ENCODE measurements at places on chromosomes 12 and 14.
A peak's percentile ranks its signal among the peaks of the same experiment; 100 is the strongest.

DNA sequence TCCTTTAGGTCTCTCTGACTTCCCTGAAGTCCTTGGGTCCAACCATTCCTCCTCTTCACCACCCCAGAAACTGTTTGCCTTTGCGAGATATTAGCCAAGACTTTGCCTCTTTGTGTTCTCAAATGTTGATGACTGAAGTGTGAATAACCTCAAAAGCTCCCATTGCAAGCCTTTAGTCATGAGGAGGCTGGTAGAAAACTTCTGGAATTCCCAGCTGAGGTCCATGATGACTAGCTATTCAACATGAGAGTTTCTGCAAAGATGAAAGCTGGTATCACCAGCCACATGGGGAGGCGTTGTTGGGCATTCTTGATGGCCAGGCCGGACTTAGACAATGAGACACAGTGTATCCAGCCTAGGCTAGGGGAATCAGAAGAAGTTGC lies 111.7 kb downstream of the TBX5 start:
- no peak overlapping the region for H3K27ac ChIP-seq
- no peak overlapping the region for H3K4me3 ChIP-seq
- no peaks in the 10 kb centered on the region for H3K36me3 ChIP-seq
- no peaks in the 10 kb centered on the region for H3K27me3 ChIP-seq
- DNase-seq = no peak
- H3K4me1 ChIP-seq = no peaks in the 10 kb centered on the region

- H3K27ac ChIP-seq = no peak overlapping the region
- H3K36me3 ChIP-seq = no peaks in the 10 kb centered on the region
- no peaks in the 10 kb centered on the region for H3K27me3 ChIP-seq
- no peak for DNase-seq
- H3K4me1 ChIP-seq = no peaks in the 10 kb centered on the region
Measured at GRCh38 chr12:10457760-10458159, 4.6 kb upstream of the KLRC1 start.

DNA sequence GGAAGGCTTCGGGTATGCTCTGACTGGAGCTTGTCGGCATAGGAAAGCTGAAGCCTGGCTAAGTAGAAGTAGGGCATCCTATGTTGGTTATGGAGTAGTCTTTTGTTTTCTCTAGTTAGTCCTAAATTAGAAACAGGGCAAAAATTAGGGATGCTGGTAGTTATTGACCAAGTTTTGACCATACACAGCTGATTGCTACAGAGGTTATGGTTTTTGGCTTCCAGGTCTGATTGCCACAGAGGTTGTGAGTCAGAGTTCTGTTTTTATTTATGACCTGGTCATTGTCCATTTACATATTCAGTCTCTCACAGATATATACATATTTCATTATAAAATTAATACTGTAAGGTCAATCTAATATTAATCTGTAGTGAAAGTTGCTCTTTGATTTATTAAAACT lies 219.2 kb downstream of the FSCB start:
- no peaks in the 10 kb centered on the region for H3K4me1 ChIP-seq
- no peak for DNase-seq
- H3K4me3 ChIP-seq = no peak overlapping the region

DNA sequence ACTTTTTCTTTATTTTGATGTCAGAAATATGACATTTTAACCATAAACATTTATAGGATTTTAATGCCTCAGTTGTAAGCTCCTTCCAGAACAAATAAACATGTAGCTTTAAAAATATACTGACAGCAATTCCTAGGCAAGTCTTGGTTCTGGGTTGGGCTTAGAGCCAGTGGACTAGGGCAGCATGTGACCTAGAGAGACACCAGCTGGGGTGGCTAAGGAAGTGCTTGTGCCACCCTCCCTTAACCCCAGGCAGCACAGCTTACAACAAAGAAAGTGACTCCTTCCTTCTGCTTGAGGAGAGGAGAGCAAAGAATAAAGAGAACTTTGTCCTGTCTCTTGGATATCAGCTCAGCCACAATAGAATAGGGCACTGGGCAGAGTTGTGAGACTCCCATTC lies 61.6 kb upstream of the KTN1 start:
- no peak overlapping the region for H3K27ac ChIP-seq
- no peaks in the 10 kb centered on the region for H3K27me3 ChIP-seq
- no peak overlapping the region for H3K4me3 ChIP-seq
- no peaks in the 10 kb centered on the region for H3K4me1 ChIP-seq
- H3K36me3 ChIP-seq = no peaks in the 10 kb centered on the region

DNA sequence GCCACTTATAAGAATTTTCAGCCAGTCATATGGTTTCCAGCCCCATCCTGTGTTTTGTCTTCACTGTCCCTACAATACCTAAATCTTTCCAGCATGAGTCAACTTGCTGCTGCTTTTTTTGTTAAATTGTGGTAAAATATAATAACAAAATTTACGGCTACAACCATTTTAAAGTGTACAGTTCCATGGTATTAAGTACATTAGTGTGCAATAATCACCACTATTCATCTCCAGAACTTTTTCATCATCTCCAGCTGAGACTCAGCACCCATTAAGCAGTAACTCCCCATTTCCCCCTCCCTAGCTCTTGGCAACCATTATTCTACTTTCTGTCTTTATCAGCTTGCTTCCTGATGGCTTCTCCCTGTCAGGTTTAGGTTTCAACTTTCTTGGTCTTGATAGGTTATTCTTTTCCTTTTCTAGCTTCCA lies 39.1 kb downstream of the FRS2 start:
- H3K4me1 ChIP-seq = peaks cover 87% of the 10 kb centered on the region
- DNase-seq = no peak
- H3K27me3 ChIP-seq = no peaks in the 10 kb centered on the region
- no peak overlapping the region for H3K27ac ChIP-seq
- H3K36me3 ChIP-seq = no peaks in the 10 kb centered on the region

DNA sequence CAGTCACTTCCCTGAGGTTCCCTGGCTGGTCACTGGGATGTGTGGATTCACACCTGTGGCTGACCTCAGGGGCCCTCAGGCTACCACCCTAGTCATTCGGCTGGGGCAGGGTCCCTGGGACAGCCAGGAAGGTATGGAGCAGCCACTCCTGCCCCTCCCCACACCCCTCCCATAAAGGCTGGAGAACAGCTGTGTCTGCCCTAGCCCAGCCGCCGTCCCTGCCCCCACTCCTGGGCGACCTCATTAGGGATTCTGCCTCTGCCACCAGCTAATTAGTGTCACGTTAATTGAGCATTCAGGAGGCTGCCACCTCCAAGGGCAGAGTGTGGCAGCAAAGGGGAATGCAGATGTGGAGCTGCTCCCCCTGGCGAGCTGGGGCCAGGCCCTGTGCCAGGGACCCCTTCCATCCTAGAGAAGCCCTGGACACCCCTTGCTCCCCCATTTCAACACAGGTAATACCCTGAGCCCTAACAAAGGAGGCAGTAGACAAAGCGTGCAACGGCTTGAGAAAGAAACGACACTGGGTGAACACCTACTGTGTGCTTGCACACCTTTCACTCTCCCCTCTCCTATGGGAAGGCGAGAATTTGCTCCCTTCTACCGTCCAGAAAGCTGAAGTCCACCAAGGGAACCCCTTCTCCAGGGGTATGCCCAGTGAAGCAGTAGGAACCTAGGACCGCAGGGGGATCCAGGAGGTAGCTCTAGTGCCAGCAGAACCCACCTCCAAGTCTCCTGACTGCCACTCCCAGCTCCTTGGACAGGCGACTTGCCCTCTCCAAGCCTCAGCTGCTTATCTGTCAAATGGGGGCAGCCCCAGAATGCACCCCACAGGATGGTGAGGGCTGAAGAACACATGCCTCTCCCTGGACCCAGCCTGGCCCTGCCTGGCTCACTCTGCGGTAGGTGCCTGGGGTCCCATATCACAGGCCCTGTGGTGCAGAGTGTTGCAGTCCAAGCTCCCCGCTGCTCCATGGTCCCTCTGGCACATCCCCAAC lies 45.1 kb downstream of the FAM222A start:
- no peaks in the 10 kb centered on the region for H3K36me3 ChIP-seq
- no peak for DNase-seq
- no peak overlapping the region for H3K27ac ChIP-seq
- no peak overlapping the region for H3K4me3 ChIP-seq
- no peaks in the 10 kb centered on the region for H3K4me1 ChIP-seq

- H3K27ac ChIP-seq = no peak overlapping the region
- no peak for DNase-seq
- no peaks in the 10 kb centered on the region for H3K4me1 ChIP-seq
- H3K27me3 ChIP-seq = no peaks in the 10 kb centered on the region
Measured at GRCh38 chr14:25110106-25110505, 60.2 kb upstream of the STXBP6 start.

DNA sequence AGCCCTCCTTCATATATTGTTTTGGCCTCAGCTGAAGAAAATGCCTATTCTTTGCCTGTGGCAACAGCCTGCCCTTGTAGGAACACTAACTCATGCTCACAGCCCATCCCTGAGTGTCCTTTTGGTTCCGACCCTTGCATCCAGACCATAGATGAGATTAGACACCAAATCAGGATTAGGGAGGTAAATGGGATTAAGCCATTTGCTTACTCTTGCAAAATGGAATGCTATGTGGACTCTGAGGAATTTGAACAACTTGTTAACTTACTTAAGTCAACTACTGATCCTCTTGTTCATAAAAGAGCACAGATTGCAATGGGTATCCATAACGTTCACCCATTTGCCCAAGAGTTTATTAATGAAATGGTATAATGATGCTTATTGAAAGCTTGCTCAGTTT lies 27.3 kb downstream of the TSHR start:
- no peak overlapping the region for H3K4me3 ChIP-seq
- no peaks in the 10 kb centered on the region for H3K36me3 ChIP-seq
- DNase-seq = no peak
- H3K27ac ChIP-seq = no peak overlapping the region

DNA sequence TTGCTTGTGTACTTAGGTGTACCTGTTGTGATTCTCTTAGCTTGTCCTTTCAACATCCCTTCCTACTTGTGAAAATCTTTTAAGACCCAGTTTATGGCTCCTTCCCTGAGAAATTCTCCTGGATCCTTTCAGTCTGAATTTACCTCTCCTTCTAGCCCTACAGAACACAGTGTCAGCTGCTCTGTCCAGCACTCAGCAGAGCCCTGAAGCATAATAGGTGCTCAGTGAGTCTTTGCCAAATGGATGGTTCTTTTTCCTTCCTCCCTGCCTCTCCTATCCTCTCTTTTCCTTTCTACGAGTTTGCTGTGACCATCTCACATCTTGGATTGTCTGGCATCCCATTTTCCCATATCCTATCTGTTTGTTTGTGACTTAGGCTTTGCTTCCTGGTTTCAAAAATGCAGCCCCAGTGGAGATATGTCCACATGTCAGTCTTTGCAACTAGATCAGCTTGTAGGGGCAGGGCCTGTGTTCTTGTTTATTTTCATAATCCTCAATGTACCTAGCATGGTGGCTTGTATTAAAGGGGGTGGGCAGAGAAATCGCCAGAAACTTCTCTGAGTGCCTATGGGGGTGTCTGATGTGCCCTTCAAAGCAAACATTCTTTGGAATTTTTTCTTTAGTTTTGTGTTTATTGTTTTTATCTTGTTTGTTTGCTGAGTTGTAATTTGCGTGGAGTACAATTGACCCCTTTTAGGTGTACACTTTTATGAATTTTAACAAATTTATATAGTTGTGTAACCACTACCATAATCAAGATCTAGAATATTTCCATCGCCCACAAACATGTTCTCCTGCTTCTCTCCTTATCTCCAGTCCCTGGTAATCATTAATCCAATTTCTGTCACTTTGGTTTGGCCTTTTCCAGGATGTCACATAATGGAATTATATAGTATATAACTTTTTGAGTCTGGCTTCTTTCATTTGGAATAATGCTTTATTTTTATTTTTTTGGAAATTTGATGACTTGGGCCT lies 62.8 kb downstream of the SMOC1 start:
- no peaks in the 10 kb centered on the region for H3K27me3 ChIP-seq
- no peak overlapping the region for H3K4me3 ChIP-seq
- no peak for DNase-seq
- H3K36me3 ChIP-seq = no peaks in the 10 kb centered on the region

DNA sequence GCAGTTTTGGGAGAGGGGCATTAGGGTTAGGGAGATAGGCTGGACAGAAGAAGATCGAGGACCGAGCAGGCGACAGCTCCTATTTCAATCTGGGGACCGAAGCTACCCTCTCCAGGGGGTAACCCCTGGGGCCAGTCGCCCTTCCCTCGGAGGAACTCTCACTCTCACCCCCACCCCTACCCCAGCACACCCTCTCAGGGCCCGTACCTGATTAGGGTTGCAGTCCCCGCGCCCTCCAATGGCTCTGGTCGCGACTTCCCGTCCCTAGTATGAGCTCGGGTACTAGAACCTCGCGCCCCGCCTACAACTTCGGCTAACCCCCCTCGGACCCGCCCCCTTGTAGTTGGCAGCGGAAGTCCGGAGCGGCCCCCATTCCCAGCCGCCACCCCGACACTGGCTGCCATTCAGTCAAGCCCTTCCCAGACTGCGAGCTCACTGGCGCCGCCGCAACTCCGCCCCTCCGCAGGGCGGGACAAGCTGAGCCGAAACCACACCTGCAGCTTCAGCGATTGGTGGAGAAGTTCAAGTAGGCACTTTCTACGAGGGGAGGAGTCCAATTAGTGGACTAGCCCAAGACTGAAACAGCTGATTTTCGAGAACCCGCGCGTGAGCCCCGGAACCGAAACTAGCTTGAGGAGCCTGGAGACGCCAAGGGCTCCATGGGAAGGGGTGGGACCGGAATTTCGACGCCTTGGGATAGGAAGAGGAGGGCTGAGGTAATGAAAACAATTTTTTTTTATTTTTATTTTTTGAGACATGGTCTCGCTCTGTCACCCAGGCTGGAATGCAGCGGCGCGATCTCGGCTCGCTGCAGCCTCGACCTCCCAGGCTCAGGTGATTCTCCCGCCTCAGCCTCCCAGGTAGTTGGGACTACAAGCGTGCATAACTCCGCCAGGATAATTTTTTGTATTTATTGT lies at the start of gene STAT2:
STAT2 (minus strand) TSS at position 257 of the 917 bp plus-strand sequence. CDS start 3,536 bp downstream, outside the sequence.
- H3K4me1 ChIP-seq = peaks cover 10% of the 10 kb centered on the region
- no peaks in the 10 kb centered on the region for H3K27me3 ChIP-seq
- peak; percentile 96 for DNase-seq
- peaks cover 13% of the 10 kb centered on the region for H3K36me3 ChIP-seq

- no peaks in the 10 kb centered on the region for H3K4me1 ChIP-seq
- H3K4me3 ChIP-seq = no peak overlapping the region
- H3K27me3 ChIP-seq = no peaks in the 10 kb centered on the region
- no peak overlapping the region for H3K27ac ChIP-seq
- DNase-seq = no peak
- no peaks in the 10 kb centered on the region for H3K36me3 ChIP-seq
Measured at GRCh38 chr14:70670992-70671651, 29.4 kb downstream of the TTC9 start.

DNA sequence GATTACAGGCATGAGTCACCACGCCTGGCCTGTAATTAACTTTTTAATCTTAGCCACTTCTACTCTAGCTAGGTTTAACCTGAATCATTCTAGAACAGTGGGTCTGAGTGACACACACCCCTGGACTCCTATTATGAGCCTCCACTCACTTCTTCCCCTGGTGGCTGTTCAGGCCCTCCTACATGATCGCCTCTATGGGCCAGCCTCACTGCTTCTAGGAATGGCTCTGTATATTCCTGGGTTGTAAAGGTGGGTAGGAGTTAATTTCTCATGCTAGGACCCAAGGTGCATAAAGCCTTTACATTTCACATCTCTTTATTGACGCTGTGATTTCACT lies 8.0 kb upstream of the RNU6-8 start:
- H3K4me3 ChIP-seq = no peak overlapping the region
- no peaks in the 10 kb centered on the region for H3K4me1 ChIP-seq
- H3K27me3 ChIP-seq = no peaks in the 10 kb centered on the region
- no peak overlapping the region for H3K27ac ChIP-seq
- no peaks in the 10 kb centered on the region for H3K36me3 ChIP-seq

- peaks cover 3% of the 10 kb centered on the region for H3K4me1 ChIP-seq
- DNase-seq = no peak
- H3K4me3 ChIP-seq = no peak overlapping the region
Measured at GRCh38 chr12:113131556-113131955, 4.0 kb downstream of the RASAL1 start.

Data from thoracic aorta (tissue), 2 donors.